T-helper 2 cell (primary cell): ENCODE measurements at places on chromosomes 3 and 15.

DNA sequence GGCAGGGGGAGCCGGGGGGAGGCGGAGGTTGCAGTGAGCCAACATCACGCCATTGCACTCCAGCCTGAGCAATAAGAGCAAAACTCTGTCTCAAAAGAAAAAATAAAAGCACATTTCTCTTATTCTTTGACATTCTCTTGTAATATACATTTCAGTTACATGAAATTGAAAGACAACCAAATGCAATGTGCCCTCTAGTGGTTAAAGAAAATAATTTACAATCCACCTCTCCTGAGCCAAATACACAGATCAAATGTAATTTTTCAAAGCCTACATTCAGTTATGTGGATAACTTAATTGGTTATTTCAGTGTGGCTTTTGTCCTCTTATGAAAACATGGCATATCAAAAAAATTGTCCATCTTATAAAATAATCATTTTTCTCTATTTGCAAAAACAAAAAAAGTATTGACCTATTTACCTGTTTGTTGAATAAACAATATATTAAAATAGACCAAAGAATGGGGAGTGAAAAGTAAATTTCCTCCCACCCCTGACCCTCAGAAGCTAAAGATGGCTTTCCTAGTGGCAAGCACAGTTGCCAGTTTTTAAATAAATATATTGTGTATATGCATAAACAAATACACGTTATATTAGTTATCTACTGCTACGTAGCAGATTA, 14.2 kb upstream of the U2SURP start:
- DNase-seq: no peak

GRCh38 chr15:70427167-70428120, 329.7 kb upstream of the TLE3 start:
- DNase-seq: no peak

DNA sequence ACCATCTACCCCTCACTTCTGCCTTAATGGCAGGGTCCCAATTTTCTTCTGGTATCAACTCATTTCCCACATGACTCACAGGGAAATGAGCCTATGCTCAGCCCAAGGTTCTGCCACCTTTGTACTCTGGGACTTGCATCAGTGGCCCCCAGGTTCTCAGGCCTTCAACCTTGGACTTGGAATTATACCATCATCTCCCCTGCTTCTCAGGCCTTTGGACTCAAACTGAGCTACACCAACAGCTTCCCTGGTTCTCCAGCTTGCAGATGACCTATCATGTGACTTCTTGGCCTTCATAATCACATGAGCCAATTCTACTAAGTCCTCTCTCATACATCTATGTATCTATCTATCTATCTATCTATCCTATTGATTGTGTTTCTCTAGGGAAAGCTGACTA, 149.5 kb downstream of the PLCH1 start:
- DNase-seq: no peak

DNA sequence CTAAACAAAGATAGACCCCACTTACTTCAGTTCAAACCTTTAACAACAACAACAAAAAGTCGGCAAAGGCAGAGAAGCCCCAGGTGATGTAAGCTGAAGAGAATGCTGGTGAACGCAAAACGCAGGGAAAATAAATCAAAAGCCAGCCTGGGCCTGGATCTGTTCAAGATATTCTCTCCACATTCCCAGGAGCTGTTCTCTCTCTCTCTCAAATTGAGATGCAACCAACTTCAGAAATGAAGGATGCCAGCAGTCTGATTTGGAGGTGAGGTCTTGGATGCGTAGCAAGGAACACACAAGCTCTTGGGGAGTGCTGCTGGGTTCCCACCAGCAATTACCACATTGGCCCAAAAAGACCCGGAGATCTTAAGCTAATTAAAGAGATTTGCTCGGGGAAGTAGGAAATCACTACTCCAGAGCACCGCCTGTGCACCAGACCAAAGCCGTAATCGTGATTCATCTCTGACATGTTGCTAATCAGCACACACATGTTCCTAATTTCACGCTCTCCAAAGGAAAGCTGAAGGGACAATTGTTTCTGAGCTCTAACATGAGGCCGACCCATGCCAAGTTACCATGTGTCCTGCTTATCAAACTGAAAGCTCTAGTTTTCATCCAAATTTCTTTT, 37.1 kb downstream of the IL17RD start:
- DNase-seq: no peak

DNA sequence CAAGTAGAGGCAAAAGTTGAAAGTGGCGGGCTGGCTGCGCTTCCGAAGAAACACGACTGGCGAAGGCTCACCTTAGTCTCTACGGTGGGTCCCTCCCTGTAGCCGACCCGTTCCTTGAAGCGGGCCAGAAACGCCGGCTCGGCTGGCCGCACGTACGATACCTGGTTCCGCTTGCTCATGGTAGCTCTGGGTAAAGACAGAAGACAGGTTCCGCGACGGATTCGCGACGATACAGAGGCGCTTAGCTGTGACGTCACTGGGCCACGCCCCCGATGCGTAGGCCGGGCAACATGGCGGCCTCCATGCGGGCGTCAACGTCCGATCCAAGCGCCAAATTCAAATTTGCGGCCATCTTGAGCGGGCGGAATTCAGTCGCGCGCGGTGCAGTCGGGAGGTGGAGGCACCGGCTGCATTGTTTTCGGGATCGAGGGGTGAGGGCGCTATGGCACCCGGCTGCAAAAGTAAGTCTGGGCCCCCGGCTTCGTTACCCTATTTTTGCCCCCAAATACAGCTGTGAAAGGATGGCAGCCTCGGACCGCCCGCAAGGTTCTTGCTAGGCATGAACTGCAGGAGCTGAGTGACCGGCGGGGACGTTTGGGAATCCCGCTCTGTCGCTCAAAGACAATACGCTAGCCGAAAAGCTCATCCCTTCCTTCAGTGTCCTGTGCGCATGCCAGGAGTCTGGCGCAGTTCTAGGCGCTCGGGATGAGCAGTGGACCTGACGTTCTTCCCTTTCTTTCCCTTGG, at the start of the genes KIAA1143 and KIF15:
KIAA1143 (minus strand) TSS at position 196 of the 746 bp plus-strand sequence; CDS start at position 179, 17 bp downstream.
KIF15 (plus strand) TSS at position 371 of the 746 bp plus-strand sequence; CDS start at position 443, 72 bp downstream.
- DNase-seq: peak; percentile 99

- no peak for DNase-seq
Measured at GRCh38 chr3:104896624-104897023, 470.1 kb upstream of the ALCAM start.

- no peak for DNase-seq
Measured at GRCh38 chr15:70262171-70262570, 164.5 kb upstream of the TLE3 start.

- DNase-seq: no peak
Measured at GRCh38 chr3:4820296-4821121, 158.7 kb upstream of the BHLHE40 start.

DNA sequence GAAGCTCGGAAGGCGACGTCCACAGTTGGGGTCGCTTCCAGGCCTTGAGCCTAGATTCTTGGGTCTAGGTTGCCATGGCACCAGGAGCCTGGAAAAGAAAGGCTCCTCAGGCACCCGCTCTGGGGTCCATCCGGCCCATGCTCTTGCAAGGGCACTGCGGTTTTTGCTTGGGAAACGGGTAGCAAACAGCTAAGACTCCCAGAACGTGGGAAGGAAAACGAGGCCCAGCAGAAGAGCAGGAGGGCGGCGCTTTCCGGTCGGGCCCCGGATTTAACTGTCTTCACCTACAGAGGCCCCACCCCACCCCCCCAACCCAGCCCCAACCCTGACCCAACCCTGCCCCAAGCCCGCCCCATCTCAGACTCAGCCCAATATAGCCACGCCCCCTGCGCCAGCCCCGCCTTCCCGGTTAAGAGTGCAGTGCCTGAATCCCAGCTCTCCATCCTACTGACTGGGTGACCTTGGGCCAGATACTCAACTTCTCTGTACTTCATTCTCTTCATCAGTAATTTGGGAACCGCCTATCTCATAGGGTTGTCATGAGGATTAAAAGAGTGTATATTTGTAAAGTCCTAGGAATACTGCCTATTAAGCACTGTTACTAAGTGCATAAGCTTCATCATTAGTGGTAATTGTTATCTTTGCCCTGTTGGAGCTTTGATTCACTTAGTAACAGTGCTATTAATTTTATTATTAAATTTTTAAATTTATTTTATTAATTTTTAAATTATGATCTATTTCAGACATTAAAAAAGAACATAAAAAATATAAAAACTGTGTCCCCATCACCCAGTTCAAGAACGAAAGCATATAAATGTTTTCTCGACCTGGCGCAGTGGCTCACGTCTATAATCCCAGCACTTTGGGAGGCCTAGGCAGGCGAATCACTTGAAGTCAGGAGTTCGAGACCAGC, 28.4 kb upstream of the SMAD6 start:
- no peak for DNase-seq

GRCh38 chr3:124429129-124429815, 301.0 kb upstream of the UMPS start:
- no peak for DNase-seq

DNA sequence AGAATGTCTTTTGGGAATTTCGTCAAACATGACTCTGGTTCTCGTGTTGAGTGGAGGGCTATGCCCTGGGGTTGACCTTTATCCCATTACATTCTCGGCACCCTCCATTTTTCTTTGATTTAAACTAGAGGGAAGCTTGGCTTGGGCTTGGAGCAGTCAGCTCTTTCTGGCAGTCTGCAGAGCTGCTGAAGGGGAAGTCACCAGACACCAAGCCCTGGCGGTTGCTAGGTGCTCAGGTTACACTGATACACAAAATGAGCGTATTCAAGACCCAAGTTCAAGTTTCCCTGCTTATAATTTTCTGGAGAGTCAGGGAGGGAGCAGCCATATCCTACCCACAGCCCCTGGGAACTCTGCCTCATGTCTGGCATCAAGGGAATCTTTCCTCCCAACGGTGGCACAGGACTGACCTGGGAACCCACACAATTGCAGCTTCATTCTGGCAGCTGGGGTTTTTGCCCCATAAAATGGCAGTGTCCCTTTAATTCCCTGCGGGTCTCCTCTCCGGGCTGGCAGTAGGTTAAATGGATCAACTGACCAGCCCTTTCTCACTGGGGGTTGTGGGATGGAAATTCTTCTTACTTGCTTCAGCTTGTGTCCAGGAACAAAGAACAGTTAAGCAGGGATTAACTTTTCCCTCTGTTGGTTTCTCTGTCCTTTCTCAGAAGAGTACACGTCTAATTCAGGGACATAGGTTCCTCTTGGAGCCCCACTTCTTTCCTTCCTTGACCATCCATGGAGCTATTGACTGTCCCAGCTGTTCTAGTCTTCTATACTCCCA, 110.0 kb upstream of the DLG1 start:
- no peak for DNase-seq

- DNase-seq: no peak
Measured at GRCh38 chr3:131393868-131394267, 12.3 kb downstream of the NUDT16 start.

- no peak for DNase-seq
Measured at GRCh38 chr15:92001307-92001706, 147.8 kb downstream of the SLCO3A1 start.

DNA sequence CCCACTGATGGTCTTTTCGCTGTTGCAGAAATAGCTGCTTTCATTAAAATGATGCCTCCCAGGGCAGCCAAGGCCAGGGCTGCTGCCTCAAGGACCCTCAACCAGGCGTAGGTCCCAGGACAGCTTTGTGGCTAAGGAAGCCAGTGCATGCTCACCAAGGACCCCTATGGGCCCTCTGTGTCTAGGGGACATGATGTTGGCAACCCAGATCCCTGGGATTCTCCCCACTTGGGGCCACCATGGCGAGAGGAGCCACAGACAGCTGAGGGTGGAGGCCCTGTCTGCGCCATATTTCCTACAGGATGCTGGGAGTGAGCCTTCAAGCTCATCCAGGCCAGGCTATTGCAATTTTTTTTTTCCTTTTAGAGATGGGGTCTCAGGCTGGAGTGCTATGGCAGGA, 137.2 kb downstream of the CHSY1 start:
- no peak for DNase-seq
